T-helper 17 cell (primary cell): ENCODE measurements at places on chromosomes 6 and 20. TPM values are rescaled to one million over a fixed set of nuclear protein-coding genes. Genes with fewer than 3 reads are reported as not detected.

The NMBR gene
- total RNA-seq = not detected

DNA sequence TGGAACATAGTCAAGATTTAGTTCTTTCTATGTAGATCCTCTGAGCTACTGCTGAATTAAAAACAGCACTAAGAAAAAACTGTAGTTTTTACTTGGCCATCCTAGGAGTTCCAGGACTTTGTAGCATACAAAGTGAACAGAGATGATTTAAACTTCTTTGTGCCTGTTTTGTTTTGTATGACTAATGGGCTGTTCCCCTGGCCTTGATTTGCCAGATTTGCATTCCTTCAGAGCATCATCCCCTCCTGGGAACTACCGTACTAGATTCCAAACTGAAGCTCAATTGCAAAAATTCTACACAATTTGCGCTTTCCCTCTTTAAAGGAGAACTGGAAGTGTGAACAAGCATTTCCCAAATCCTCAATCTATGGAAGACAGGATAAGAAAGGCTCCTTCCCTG, 23.1 kb downstream of the ACOT13 start:
- no peak for DNase-seq

DNA sequence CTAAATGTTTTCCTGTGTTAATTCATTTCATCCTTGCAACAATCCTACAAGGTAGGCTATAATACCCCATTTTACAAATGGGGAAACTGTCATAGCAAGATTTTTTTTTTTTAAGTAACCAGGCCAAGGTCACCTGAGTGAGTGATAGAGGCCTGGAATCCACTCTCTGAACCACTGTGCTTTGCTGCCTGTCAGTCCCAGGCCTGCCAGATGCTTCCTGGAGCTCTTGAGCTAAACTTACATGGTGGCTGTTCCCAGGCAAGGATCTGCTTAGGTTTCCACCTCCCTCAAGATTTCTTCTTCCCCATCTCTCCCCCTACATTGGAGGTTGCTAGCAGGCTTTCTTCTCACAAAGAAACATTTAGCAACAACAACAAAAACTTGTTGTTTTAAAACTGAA, 32.7 kb upstream of the RNF8 start:
- DNase-seq = no peak

The TSHZ2 gene
- 30.7 TPM for total RNA-seq

The OR12D3 gene
- total RNA-seq = not detected

DNA sequence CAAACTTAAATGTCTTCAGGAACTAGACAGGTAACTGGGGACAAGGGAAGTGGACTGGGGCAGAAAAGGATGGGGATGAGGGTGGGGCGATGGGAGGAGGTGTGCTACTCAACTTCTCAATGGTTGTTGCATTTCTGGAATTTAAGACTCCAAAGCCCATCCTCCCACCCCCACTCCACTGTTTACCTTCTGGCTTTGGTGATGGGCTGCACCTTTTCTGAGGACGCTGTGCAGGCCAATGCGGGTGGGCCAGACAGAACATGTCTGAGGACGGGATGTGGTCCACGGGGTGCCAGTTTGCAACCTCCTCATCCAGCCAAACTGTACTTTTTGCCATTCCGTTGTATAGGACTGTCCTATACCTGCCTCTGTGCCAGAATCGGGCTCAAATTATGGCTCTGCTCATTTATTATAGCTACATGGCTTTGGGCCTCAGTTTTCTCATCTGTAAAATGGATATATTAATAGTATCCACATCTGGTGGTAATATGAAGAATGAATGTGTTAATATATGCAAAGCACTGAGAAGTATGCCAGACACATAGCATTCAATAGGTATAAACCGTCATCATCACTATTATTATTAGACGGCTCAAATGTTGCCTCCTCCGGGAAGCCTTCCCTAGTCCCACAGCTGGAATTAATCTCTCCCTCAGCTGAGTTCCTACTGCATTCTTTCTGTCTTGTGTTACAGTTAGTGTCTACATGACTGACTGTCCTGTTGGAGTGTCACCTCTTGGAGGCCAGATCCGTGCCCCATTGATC, 31.0 kb upstream of the VEGFA start:
- DNase-seq = no peak

The FKBP1A gene
- total RNA-seq = 77.9 TPM

DNA sequence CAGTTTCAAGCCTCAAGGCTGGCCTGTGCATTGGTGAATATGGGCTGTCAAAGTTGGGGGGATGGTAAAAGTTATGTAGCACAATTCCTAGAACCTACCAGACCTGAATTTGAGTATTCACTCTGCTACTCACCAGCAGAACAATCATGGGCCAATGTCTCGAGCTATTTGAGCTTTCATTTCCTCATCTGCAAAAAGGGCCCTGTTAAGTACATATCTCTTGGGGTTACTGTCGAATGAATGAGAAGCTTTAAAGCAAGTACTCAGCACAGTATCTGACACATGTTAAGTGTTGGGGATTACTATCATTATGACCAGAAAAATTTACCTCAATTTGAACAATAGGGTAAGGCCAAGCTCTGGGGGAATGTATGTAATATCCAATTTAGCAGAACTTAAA, 13.5 kb upstream of the ENPP4 start:
- no peak for DNase-seq

DNA sequence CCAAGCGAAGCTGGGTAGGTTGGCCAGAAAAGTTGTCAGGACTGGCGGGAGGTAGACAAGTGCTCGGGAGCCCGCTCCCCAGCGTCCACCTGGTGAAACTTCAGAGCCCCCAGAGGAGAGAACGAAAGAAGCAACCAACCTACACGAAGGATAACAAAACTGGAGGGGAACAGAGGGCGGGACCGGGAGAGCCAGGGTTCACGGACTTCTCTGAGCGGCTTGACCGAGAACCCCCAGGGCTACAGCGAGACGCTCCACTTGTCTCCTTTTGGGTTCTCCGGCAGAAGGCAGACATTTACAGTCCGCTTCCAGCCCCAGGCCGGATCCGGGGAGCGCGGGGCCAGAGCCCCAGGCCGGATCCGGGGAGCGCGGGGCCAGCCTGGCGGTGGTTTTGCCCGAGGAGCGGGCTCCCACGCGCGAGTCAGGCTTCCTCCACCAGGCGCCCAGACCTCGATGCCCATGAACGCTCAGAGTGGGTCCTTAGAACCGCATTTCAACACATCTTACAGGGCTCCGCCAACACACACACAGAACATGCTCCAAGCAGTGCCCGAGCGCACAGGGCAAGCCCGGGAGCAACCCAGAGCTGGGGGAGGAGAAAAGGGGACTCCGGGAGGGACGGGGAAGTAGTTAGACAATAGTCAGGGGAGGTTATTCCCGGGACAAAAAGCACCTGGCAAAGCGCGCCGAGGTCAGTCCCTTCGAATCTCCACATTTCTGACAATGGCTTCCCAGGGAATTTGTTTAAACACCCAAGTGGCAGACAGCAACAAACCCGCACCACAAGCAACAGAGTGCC, 1.1 kb downstream of the PTPRK start:
- DNase-seq = peak; percentile 9

The ZNF311 gene
- total RNA-seq = 0.40 TPM

DNA sequence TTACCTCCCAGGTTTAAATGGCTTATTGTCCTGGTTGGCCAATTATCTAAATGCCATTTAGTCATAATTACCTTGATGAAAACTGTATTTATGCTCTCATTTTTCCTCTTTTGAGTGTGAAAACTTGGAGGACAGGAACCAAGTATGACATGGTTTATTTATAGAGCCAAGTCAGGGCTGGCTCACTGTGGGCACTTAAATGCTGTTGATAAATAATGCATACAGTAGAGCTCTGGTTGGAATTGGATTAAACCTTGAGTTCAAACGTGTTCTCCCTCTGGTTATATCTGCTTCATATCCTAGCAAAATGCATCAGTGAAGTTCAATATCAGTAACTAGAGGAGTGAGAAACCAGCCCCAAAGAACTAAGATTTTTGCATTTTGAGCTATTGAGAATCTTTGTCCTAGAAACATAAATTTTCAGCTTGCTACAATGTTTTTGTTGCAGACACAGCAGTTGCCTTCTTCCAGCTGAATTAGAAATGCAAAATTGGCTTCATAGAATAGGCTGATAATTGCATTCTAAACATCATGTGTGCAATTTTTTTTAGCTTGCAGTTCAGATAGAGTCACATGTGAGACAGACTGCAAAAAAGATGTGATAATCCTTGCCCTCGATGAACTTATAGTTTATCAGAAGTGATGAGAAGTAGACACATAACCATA, 255.8 kb downstream of the BTBD3 start:
- DNase-seq = no peak

The GNMT gene
- total RNA-seq = 1.5 TPM
